NCI-H526 treated with DMSO at 0.1 percent for 48 hours (cell line): ENCODE measurements at places on chromosomes 13 and 19.

GRCh38 chr19:5718579-5719273 lies 1.2 kb downstream of the LONP1 start:
- no peak for DNase-seq

GRCh38 chr19:29248332-29248844 lies 35.4 kb upstream of the UQCRFS1 start:
- no peak for DNase-seq

GRCh38 chr19:10044390-10044789 lies 31.1 kb downstream of the RDH8 start:
- DNase-seq, result no peak

DNA sequence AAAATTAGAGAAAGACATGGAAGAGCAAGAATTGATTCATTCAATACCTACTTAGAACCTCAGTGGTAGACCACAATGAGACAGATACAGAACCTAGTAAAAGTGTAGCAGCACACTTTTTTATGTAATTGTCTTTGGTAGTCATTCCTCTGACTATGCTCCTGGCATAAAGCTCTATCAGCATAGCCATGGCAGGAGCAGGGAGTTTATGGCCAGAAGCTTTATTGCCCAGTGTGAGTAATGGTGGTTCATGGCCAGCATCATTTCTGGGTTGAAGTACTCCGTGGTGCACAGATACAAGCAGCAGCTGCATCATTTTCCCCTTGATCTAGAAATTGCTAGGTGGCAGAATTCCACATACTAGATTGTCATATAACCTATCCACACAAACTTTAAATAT lies 352.6 kb downstream of the TBC1D4 start:
- no peak for DNase-seq

- DNase-seq, result no peak
Observed at GRCh38 chr13:24203273-24203672, 42.8 kb downstream of the SPATA13 start.

DNA sequence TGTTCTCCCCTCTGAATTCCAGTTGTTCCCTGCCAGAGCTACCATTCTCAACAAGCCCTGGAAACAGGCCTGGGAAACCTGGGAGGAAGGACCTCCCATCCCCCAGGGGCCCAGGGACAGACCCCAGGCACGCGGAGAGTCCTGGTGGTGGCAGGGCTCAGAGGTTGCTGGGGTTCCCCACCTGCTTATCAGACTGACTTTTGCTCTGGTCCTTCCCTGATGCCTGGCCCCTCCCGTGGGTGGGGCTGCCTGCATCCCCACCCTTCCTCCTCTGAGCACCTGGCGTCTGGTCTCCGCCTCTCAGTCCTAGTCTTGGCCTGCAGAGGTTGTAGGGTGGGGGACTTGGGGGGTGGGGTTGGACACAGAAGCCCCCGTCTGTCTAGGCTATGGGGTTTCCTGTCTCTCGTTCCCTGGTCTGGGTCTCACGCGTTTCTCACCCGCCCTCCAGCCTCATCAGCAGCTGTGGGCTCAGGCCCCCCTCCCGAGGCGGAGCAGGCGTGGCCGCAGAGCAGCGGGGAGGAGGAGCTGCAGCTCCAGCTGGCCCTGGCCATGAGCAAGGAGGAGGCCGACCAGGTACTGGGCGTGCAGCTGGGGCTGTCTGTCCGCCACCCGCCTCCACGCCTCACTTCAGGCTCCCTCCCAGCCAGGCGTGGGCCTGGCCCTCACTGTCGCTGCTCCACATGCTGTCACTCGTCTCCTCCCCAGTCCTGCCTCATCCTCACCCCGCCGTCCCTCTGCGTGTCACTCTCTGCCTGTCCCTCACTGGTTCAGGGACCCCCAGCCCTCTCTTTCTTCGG lies 13.6 kb downstream of the EPN1 start:
- DNase-seq, result no peak

GRCh38 chr19:34217952-34218817 lies 36.2 kb upstream of the GARRE1 start:
- DNase-seq, result no peak
